Ureter (tissue), 1 donor: ENCODE measurements at places on chromosomes 2 and 18.

DNA sequence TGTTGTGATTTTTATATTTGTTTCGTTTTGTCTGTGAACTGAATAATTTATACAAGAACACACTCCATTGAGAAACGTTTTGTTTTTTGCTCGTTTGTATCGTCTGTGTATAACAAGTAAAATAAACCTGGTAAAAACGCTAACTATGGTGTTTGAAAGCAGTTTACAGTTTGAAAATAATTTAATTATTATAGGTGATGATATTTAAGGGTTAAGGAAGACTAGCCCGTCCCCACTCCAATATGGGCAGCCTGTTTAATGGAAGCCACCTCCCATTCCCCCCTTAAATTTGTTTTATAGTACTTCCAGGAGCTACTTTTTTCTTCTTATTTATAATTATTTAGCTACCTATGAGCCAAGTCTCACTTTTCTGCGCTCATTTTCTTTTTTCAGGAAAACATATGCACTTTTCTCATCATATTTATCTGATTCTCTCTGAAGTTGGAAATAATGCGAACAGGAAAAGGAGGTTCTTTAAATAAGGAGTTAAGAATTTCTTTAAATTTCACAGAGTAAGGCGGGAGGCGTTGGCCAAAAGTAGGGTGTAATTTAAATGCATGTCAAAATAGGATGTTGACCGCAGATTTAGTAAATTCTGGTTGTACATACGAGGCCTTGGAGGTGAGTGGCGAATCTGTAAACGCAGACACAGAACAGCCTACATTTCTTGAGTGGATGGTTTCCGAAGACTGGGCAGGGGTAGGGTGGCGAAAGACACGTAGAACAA is 9.8 kb downstream of the TBR1 start:
- DNase-seq: no peak

- DNase-seq: no peak
These were observed 65.1 kb upstream of the CTLA4 start for GRCh38 chr2:203802342-203803052.

DNA sequence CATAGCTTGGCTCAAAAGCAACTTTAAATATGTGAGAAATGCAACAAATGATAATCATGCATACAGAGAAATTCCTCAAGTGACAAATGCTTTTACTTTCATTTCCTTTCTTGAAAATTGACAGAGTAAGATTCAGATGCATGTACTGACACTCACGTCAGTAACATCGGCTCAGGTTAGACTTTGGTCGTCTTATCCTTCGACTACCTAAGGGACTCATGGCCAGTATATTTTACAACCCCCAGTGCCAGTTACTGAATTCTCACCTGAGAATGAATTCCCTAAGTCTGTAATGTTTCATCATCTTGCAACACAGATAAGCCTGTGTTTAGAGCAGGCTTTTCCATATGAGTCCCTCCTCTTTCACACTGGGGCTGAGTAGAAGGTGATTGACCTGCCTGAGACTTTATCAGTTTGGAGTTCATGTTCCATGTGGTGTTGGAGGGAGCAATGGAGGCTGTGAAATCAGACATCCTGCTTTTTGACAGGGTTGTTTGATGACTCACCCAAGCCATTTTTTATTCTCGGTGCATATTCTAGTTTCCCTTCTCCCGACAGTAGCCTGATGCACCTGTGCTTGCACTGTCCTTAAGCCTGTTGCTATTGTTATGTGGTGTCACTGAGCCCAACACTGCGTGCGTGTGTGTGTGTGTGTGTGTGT is 30.5 kb upstream of the ATP8B1 start:
- no peak for DNase-seq

DNA sequence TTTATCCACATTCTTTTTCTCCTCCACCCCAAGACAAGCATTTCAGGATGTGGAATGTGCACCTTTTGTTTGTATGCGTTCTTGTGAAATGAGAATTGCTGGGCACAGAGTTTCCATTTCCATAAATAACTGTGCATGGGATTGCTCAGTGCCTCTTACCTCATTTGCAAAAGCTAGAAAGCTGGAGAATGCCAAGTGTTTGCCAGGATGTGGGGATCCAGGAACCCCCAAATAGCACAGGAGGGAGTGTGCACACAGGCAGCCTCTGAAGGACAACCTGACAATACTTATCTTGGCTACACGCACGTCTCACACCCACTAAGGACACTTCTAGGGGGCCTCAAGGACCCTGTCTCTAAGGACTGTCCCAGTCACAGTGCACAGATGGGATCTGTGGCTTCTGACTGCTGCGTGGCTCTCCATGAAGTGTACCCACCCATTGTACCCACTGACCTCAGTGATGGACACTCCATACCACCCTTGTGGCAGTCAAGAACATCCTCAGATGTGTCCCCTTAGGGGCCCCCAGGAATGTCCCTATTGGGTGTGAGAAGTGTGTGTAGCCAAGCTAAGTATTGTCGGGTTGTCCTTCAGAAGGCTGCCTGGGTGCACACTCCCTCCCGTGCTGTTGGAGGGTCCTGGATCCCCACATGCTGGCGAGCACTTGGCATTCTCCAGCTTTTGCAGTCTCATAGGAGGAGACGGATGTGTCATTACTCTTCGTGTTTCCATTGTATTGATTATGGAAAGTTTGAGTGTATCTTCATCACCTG is 38.4 kb downstream of the CAPN13 start:
- DNase-seq: peak; percentile 12

DNA sequence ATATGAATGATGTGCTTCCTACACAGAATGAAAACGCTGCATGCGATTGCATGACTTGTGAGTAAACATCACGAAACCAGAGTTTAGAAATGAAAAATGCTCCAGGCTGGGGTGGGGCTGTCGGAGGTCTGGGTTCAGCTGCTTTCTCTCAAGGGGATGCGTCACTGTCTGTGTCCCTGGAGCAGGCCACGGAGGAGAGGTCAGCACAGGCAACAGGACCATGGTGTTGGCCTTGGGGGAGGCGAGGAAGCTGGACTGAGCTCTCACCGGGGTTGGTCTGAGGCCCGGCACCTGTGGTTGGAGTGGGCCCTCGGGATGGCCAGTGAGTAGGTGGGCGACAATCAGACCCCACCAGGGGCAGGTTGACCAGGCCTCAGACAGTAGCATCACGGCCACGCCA is 89.0 kb upstream of the TMEM18 start:
- no peak for DNase-seq

GRCh38 chr2:216408426-216409290 is 3.6 kb upstream of the SMARCAL1 start:
- DNase-seq: no peak

- no peak for DNase-seq
These were observed 371.9 kb upstream of the TNP1 start for GRCh38 chr2:217231724-217232123.

DNA sequence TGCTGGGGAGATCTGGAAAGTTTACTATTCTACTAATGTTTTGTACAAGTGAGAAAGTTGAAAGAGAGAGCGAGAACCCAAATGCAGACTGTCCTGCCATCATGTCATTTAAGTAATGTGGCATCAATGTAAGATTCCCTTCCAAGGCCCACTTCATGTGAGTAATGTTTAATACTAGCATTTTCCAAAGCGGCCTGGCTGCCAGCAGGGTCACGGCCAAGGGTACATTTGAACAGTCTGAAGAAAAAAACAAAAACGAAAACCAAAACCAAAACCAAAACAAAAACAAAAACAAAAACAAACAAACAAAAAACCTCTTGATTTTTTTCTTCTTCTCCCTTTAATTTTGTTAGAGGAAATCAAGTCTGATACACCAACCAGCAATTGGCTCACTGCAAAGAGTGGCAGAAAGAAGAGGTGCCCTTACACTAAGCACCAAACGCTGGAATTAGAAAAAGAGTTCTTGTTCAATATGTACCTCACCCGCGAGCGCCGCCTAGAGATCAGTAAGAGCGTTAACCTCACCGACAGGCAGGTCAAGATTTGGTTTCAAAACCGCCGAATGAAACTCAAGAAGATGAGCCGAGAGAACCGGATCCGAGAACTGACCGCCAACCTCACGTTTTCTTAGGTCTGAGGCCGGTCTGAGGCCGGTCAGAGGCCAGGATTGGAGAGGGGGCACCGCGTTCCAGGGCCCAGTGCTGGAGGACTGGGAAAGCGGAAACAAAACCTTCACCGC is 2.2 kb downstream of the HOXD10 start:
- no peak for DNase-seq

- DNase-seq: no peak
These were observed 80.0 kb downstream of the INPP5D start for GRCh38 chr2:233140077-233140585.

- DNase-seq: no peak
These were observed 2.0 kb downstream of the RDH14 start for GRCh38 chr2:18558458-18558857.

- DNase-seq: no peak
These were observed 91.4 kb upstream of the FHL2 start for GRCh38 chr2:105490204-105490603.

- no peak for DNase-seq
These were observed 42.4 kb downstream of the MBD2 start for GRCh38 chr18:54181856-54182602.

GRCh38 chr2:237500681-237501424 is 13.8 kb downstream of the MLPH start:
- no peak for DNase-seq

- no peak for DNase-seq
These were observed 76.2 kb upstream of the EFEMP1 start for GRCh38 chr2:55999790-56000189.

- no peak for DNase-seq
These were observed 173.5 kb downstream of the TCF4 start for GRCh38 chr18:55414475-55414874.

GRCh38 chr18:63322908-63323634 is 3.5 kb upstream of the BCL2 start:
- peak; percentile 78 for DNase-seq

DNA sequence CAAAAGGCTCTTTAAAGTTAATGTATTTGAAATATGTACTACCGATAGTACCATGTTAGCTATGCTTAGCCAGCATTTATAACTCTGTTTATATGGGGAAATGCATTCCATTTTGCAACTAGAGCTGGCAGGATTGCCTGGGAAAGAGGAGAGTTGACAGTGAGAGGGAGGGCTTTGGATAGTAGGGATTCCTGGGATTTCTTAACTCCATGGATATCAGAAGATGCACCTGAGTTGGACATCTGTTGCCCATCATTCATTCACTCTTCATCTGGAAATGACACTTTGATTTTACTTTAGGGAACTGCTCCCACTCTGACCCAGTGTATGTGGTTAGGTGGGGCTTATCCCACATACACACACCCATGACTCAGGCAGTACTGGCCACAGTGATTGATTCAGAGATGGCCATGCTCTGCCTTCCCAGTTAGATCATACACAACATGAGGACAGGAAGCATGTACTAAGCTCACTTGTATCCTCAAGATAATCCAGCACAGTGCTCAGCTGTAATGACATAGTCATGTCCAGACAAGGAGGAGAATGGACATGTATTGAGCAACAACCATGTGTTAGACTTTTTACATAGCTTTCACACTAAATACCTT is 248.8 kb downstream of the MREG start:
- no peak for DNase-seq

DNA sequence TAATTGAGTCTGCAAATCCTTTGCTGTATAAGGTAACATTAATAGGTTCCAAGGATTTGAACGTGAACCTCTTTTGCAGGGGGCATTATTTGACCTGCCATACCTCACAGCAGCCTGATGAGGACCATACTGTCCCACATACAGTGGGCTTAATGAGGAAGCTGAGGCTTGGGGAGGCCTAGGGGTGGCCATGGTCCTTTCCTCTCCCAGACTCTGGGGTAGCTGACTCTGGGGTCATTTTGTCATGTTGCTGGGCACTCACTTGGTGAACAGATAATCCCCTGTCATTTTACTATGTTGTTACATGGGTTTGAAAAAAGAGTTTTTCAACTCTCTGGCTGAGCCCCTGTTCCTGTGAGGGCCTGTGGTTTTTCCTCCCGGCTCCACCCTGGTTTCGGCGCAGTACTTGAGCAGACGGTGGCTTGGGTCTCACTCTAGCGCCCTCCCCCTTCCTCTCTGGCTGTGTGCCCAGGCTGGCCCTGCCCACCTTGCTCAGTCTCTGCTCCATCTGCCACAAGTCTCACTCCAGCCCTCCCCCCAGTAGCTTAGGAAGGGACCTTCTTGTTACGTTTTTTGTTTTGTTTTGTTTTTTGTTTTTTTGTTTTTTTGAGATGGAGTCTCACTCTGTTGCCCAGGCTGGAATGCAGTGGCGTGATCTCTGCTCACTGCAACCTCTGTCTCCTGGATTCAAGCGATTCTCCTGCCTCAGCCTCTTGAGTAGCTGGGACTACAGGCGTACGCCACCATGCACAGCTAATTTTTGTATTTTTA is 21.0 kb downstream of the INPP4A start:
- DNase-seq: peak; percentile 88

DNA sequence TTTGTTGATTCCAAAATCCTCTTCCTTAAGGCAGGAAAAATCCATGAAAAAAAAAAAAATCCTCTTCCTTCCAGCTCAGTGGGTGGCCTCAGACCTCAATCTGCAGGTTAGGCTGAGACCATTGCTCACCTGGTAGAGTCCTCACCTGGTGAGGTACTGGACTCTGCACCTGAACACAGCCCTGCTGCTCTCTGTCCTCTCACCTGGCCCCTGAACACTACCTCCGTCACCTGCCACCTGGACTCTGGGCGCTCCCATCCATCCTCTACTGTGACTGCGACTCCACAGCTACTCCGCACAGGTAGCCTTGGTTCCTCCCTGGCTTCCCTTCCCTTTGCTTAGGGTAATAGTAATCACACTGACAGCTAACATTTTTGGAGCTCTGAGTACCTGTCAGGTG is 22.1 kb downstream of the TYMS start:
- DNase-seq: no peak

GRCh38 chr2:236951830-236952475 is 133.7 kb upstream of the COPS8 start:
- no peak for DNase-seq

DNA sequence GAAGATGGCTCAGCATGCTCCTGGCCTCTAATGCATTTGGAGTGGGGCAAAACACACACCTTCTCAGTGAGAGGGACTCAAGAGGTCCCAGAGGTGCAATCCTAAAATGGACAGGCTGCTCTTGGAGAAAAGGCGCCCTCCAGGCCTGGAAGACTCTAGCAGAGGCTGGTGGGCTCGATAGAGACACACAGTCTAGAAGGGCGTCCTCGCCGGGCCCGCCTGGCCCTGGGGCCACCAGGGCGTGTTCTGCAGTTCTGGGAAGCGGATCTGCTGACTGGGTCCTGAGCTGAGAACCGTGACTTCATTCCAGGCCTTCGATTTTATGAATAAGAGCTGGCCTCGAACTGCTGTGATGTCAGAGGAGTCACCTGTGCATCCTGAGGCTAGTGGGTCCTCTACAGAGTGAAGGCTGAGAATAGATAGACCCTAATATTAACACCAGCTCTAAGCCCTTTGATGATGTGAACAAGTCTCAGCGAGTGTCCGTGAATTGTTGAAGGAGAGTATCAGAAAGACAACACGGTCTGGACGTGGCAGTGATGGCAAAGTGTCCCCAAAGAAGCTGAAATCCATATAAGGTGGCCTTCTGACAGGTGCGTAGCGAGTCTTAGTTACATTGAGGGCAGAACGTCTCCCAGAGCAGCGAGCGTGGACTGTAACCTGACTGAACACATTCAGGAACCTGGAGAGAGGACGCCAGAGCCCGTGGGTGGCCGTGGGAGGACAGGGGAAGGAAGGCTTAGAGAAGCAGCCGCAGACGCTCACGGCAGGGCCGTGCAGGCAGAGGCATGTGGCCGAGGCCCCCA is 136.9 kb downstream of the PTGR3 start:
- DNase-seq: no peak

GRCh38 chr2:60303680-60304079 is 249.8 kb downstream of the BCL11A start:
- no peak for DNase-seq
